Right atrium auricular region (tissue), 2 donors: ENCODE measurements at places on chromosomes 4 and X. TPM values are rescaled to one million over a fixed set of nuclear protein-coding genes. Genes with fewer than 3 reads are reported as not detected.

The GIMD1 gene
- not detected for total RNA-seq

The ATP2B3 gene
- not detected for total RNA-seq

The MAGEA11 gene
- not detected for total RNA-seq

The CTAG1B gene
- total RNA-seq, result not detected

The SCFD2 gene
- 9.4 TPM for total RNA-seq

The ZNF280C gene
- total RNA-seq, result 2.5 TPM

The USP26 gene
- total RNA-seq, result not detected

The FGF13 gene
- 1.9 TPM for total RNA-seq

The SPANXD gene
- not detected for total RNA-seq

The ADH1B gene
- total RNA-seq, result 111 TPM

The GSX2 gene
- not detected for total RNA-seq

The H2BW2 gene
- total RNA-seq, result not detected

- peak; percentile 61 for DNase-seq
- no peaks in the 10 kb centered on the region for H3K27me3 ChIP-seq
- no peak overlapping the region for H3K4me3 ChIP-seq
- no peak overlapping the region for H3K27ac ChIP-seq
- H3K4me1 ChIP-seq, result no peaks in the 10 kb centered on the region
Observed at GRCh38 chr4:9762823-9763475, 18.5 kb upstream of the DRD5 start.

DNA sequence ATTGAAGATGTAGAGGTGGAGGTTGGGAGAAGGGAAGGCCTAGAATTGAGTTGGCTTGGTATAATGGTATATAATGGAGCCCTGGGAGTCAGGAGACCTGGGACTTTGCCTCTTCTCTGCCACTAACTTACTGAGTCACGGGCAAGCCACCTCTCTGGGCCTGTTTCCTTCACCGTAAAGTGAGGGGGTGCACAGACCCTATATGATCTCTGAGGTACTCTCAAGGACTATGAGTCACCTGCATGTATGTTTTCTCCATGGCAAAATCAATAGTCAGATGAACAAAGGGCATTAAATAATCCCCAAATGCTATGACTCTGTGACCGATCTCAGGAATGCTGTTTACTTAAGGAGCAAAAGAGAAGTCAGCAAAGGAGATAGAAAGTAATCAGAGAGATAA lies 5.1 kb downstream of the P2RY4 start:
- no peaks in the 10 kb centered on the region for H3K4me1 ChIP-seq
- no peak overlapping the region for H3K27ac ChIP-seq
- H3K36me3 ChIP-seq, result no peaks in the 10 kb centered on the region
- no peaks in the 10 kb centered on the region for H3K27me3 ChIP-seq

GRCh38 chr4:39657465-39657864 lies 18.8 kb upstream of the SMIM14 start:
- DNase-seq, result no peak
- H3K4me3 ChIP-seq, result no peak overlapping the region
- no peak overlapping the region for H3K27ac ChIP-seq

DNA sequence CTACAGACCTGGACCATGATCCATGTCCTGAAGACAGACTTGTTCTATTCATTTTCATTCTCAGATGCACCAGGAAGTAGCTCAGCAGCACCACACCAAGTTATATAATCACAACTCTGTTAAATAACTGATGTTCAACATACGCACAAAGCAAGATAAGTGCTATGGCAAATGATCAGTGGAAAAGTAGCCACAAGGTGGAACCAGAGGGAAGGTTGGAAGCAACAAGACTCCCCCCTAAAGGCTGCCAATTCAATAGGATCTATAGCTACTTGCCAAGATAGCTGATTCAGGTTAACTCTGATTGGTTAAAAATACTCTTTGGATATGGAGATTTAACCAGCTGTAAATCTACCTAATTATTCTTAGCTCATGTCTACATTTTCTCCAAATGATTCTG lies 23.7 kb upstream of the FAM47B start:
- no peaks in the 10 kb centered on the region for H3K36me3 ChIP-seq
- DNase-seq, result no peak
- H3K4me1 ChIP-seq, result no peaks in the 10 kb centered on the region

DNA sequence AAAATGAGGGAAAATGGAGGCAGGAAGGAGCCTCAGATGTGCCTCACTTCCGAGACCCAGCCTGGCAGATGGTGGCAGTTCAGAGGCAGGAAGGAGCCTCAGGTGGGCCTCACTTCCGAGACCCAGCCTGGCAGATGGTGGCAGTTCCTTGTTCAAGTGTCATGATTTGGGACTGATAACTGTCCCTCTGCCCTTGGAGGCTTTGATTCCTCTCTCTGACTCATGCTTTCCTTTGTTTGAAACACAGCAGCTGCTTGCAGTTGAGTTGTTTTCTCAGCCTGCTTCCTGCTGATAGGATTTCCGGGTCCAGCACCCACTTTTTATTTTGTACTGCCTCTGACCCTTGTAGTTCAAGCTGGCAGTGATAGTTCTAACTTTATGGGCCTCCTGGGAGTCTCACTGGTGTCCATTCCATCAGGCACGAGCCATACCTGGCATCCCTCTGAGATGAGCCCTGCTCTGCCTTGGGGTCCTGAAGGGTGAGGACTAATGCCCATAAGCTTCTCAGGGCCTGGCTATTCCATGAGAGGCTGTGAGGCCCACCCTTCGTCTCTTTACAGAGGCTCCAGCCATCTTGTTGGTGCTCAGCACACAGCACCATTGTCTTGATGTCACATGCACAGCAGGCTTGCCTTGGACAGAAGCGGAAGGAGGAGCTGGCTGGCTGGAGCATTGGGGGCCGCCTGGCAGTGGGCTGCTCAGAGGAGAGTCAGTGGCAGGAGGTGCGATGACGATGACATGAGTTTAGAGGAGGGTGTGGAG lies 13.0 kb downstream of the RGS12 start:
- H3K27me3 ChIP-seq, result no peaks in the 10 kb centered on the region
- DNase-seq, result no peak
- no peak overlapping the region for H3K4me3 ChIP-seq
- H3K36me3 ChIP-seq, result no peaks in the 10 kb centered on the region
- no peaks in the 10 kb centered on the region for H3K4me1 ChIP-seq

- H3K27me3 ChIP-seq, result no peaks in the 10 kb centered on the region
- no peaks in the 10 kb centered on the region for H3K4me1 ChIP-seq
- no peak overlapping the region for H3K27ac ChIP-seq
- no peaks in the 10 kb centered on the region for H3K36me3 ChIP-seq
- DNase-seq, result no peak
- H3K4me3 ChIP-seq, result no peak overlapping the region
Observed at GRCh38 chrX:118632862-118633261, 94.5 kb upstream of the IL13RA1 start.

GRCh38 chr4:161134795-161135194 lies 1029.0 kb downstream of the FSTL5 start:
- no peaks in the 10 kb centered on the region for H3K4me1 ChIP-seq
- no peak overlapping the region for H3K27ac ChIP-seq
- no peaks in the 10 kb centered on the region for H3K36me3 ChIP-seq
- H3K27me3 ChIP-seq, result no peaks in the 10 kb centered on the region
- H3K4me3 ChIP-seq, result no peak overlapping the region

- DNase-seq, result no peak
- no peak overlapping the region for H3K27ac ChIP-seq
- no peaks in the 10 kb centered on the region for H3K27me3 ChIP-seq
- no peaks in the 10 kb centered on the region for H3K36me3 ChIP-seq
- no peak overlapping the region for H3K4me3 ChIP-seq
- H3K4me1 ChIP-seq, result no peaks in the 10 kb centered on the region
Observed at GRCh38 chr4:83025563-83025962, 9.4 kb upstream of the COPS4 start.

DNA sequence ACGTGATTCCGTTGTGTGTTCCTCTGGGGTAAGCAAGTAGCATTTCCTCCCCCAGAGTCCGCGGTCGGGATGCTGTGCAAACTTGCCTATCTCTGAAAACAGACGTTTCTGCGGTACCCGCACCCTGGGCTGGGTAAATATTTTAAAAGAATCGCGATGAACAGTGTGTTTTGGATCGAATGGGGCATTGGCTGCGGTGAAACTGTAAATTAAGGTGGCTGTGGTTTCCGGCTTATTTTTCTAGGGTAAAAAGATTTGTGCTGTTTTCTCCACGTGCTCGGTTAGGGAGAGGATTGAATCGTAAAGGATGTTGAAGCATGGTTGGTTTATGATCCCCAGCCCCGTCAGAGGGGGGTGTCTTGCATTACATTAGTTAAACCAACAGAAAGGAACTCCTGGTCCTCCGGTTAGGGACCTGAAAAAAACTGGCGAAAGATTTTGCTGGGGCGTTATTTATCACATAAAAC lies 1.2 kb downstream of the HHIP start:
- DNase-seq, result no peak
- no peaks in the 10 kb centered on the region for H3K36me3 ChIP-seq
- peaks cover 22% of the 10 kb centered on the region for H3K4me1 ChIP-seq
- H3K4me3 ChIP-seq, result peak overlapping the region; percentile 52
- peaks cover 22% of the 10 kb centered on the region for H3K27me3 ChIP-seq

GRCh38 chr4:40905414-40905813 lies 155.7 kb downstream of the NSUN7 start:
- no peaks in the 10 kb centered on the region for H3K27me3 ChIP-seq
- no peak overlapping the region for H3K4me3 ChIP-seq
- DNase-seq, result no peak
- no peaks in the 10 kb centered on the region for H3K36me3 ChIP-seq
- H3K4me1 ChIP-seq, result no peaks in the 10 kb centered on the region
- no peak overlapping the region for H3K27ac ChIP-seq

DNA sequence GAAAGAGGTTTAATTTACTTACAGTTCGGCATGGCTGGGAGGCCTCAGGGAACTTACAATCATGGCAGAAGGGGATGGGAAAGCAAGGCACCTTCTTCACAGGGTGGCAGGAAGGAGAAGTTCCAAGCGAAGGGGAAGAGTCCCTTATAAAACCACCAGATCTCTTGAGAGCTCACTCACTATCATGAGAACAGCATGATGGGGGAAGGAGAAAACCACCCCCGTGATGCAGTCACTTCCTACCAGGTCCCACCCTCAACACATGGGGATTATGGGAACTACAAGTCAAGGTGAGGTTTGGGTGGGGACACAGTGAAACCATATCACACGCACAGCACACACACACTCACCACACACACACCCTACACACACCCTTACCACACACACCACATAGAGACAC lies 104.3 kb downstream of the DCTD start:
- no peak overlapping the region for H3K4me3 ChIP-seq
- H3K36me3 ChIP-seq, result no peaks in the 10 kb centered on the region
- DNase-seq, result no peak
- no peaks in the 10 kb centered on the region for H3K27me3 ChIP-seq
- H3K27ac ChIP-seq, result no peak overlapping the region
- H3K4me1 ChIP-seq, result no peaks in the 10 kb centered on the region

DNA sequence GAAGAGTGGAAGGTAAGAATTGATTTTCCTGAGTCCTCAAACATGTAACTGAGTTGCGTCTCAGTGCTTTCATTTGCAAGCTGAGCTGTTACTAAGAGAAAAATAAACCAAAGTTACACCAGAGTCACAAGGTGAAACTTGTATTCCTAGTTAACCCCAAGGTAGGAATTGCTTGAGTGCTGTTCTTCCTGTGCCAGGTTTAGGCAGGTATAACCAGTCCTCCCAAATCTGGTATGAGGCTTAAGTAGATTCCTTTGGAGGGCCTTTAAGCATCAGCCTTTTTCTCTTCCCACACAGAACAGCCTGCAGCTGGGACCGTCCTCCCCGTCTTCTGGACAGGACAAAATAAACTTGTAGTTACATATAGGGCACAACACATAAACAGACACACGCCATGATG lies 2.3 kb upstream of the BTC start:
- no peaks in the 10 kb centered on the region for H3K36me3 ChIP-seq
- DNase-seq, result no peak
- no peak overlapping the region for H3K4me3 ChIP-seq
- H3K4me1 ChIP-seq, result no peaks in the 10 kb centered on the region

- H3K27me3 ChIP-seq, result no peaks in the 10 kb centered on the region
- H3K27ac ChIP-seq, result peak overlapping the region; percentile 80
- H3K4me1 ChIP-seq, result peaks cover 52% of the 10 kb centered on the region
- no peaks in the 10 kb centered on the region for H3K36me3 ChIP-seq
Observed at GRCh38 chr4:139764686-139765310, 99.2 kb downstream of the MGST2 start.

- H3K27me3 ChIP-seq, result no peaks in the 10 kb centered on the region
- no peaks in the 10 kb centered on the region for H3K4me1 ChIP-seq
- no peak overlapping the region for H3K27ac ChIP-seq
- no peaks in the 10 kb centered on the region for H3K36me3 ChIP-seq
- DNase-seq, result no peak
- no peak overlapping the region for H3K4me3 ChIP-seq
Observed at GRCh38 chr4:188018262-188018661, 22.7 kb downstream of the ZFP42 start.

- H3K4me3 ChIP-seq, result no peak overlapping the region
- no peaks in the 10 kb centered on the region for H3K4me1 ChIP-seq
Observed at GRCh38 chr4:155612074-155612473, 54.6 kb upstream of the GUCY1A1 start.

- DNase-seq, result no peak
- no peak overlapping the region for H3K27ac ChIP-seq
- H3K27me3 ChIP-seq, result no peaks in the 10 kb centered on the region
- no peaks in the 10 kb centered on the region for H3K4me1 ChIP-seq
- no peaks in the 10 kb centered on the region for H3K36me3 ChIP-seq
- H3K4me3 ChIP-seq, result no peak overlapping the region
Observed at GRCh38 chrX:115018944-115019343, 1.5 kb upstream of the IL13RA2 start.

GRCh38 chrX:132216806-132217202 lies 2.4 kb downstream of the RAP2C start:
- DNase-seq, result no peak
- peaks cover 15% of the 10 kb centered on the region for H3K4me1 ChIP-seq
- peak overlapping the region; percentile 76 for H3K4me3 ChIP-seq
- no peaks in the 10 kb centered on the region for H3K27me3 ChIP-seq
- peaks cover 3% of the 10 kb centered on the region for H3K36me3 ChIP-seq

- H3K4me3 ChIP-seq, result no peak overlapping the region
- H3K4me1 ChIP-seq, result no peaks in the 10 kb centered on the region
- no peak for DNase-seq
Observed at GRCh38 chr4:23035521-23036056, 342.9 kb downstream of the GBA3 start.

DNA sequence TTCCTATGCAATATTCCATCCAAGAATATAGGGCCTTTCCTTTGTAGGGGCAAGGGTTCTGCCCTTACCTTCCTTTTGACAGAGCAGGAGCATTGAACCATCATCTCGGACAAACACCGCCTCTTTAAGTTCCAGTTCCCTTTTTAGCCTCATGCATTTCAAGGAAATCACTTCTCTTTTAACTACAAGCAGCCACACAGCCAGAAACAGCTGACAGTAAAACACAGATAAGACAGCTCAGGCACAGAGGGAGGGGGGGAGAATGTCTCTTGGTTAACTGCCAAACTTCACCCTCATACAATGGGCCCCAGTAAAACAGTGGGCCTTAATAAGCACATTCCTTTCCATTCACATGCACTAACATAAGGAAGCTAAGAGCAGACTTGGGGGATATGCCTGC lies 648.3 kb downstream of the GABRG1 start:
- no peaks in the 10 kb centered on the region for H3K4me1 ChIP-seq
- no peak for DNase-seq
- no peak overlapping the region for H3K27ac ChIP-seq

GRCh38 chrX:19630776-19631707 lies 115.7 kb upstream of the MAP3K15 start:
- no peaks in the 10 kb centered on the region for H3K27me3 ChIP-seq
- H3K4me1 ChIP-seq, result no peaks in the 10 kb centered on the region
- no peak for DNase-seq
- H3K27ac ChIP-seq, result no peak overlapping the region

- H3K27ac ChIP-seq, result no peak overlapping the region
- no peaks in the 10 kb centered on the region for H3K27me3 ChIP-seq
Observed at GRCh38 chr4:156790866-156791265, 180.7 kb downstream of the PDGFC start.

- no peak overlapping the region for H3K27ac ChIP-seq
- H3K36me3 ChIP-seq, result no peaks in the 10 kb centered on the region
- H3K27me3 ChIP-seq, result no peaks in the 10 kb centered on the region
Observed at GRCh38 chr4:80307183-80307735, 28.3 kb upstream of the CFAP299 start.
